ENCODE measurements at places on chromosomes 1 and 21.

DNA sequence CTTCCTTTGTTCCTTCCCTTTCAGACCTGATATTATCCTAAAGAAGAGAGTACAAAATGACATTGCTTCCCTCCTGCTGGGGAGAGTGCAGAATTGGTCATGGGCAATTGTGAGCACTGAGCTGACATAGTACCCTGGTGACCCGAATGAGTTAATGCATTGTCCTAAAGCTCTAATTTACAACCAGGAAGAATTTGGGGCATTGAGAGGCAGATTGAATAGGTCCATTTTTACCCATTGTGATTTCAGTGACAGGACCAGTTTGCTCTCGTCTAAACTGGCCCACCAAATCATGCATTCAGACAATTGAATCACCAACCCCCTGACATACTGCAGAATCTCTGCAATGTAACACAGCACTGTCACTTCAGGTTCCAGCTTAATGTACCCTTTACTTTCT lies 497.4 kb downstream of the DPYD start:
- DNase-seq: no peak

GRCh38 chr1:62955666-62956065 lies 171.7 kb downstream of the ATG4C start:
- no peak for DNase-seq

DNA sequence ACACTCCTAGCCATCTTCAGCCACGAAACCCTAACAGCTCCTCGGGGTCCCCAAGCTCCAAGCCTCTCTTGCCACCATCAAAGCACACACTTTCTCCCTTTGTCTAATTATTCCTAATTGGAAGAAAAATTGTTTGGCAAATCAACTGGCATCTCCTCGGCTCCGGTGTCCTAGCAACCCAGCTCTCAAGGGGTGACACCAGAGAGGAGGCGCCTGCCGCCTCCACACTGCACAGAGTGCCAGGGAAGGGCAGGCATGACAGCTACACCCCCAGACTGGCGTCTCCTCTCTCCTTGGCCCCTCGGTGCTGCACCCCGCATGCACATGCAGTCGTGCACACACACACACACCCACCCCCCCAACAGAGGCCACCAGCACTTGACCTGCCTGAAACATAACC lies 18.2 kb upstream of the GJB5 start:
- DNase-seq: no peak

GRCh38 chr1:112099979-112100378 lies 110.5 kb upstream of the KCND3 start:
- no peak for DNase-seq

GRCh38 chr1:245585252-245585959 lies 430.6 kb downstream of the KIF26B start:
- DNase-seq: no peak

DNA sequence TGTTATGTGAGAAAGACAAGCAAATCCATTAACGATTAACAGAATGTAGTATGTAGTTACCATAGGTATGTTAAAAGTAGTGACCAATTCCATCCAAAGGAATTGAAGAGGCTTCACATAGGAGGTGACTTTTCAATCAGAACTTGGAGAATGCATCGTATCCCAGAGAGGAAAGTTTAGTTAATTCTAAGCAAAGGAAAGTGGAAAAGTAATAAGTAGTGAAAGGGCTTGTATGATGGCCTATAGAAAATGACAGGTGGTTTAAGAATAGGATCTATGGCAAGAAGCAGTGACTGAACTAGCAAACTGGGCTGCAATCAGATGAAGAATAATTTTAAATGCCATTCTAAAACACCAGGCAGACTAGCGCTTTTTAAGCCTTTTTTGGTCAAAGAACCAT lies 16.6 kb downstream of the SCMH1 start:
- no peak for DNase-seq

- DNase-seq: no peak
These were observed 184.5 kb downstream of the DHRS3 start for GRCh38 chr1:12433323-12434053.

All from stimulated activated CD4-positive, alpha-beta T cell treated with anti-CD3 and anti-CD28 coated beads, Interleukin-15, amount 100 ng/mL, for 1 hour (primary cell).